ENCODE measurements at places on chromosomes 4 and X. TPM values are rescaled to one million over a fixed set of nuclear protein-coding genes. Genes with fewer than 3 reads are reported as not detected.

The GPRASP2 gene
- 6.2 TPM for total RNA-seq

The MAGEE1 gene
- 4.2 TPM for total RNA-seq

The DUX4 gene
- total RNA-seq, result not detected

The PCDH18 gene
- total RNA-seq, result 0.40 TPM

The IRS4 gene
- not detected for total RNA-seq

The AMTN gene
- total RNA-seq, result not detected

The IRF2 gene
- total RNA-seq, result 34.4 TPM

- H3K4me1 ChIP-seq, result no peaks in the 10 kb centered on the region
- no peaks in the 10 kb centered on the region for H3K36me3 ChIP-seq
- no peaks in the 10 kb centered on the region for H3K27me3 ChIP-seq
- no peak overlapping the region for H3K4me3 ChIP-seq
- no peak for DNase-seq
Measured at GRCh38 chr4:91990726-91991125, 313.0 kb upstream of the GRID2 start.

DNA sequence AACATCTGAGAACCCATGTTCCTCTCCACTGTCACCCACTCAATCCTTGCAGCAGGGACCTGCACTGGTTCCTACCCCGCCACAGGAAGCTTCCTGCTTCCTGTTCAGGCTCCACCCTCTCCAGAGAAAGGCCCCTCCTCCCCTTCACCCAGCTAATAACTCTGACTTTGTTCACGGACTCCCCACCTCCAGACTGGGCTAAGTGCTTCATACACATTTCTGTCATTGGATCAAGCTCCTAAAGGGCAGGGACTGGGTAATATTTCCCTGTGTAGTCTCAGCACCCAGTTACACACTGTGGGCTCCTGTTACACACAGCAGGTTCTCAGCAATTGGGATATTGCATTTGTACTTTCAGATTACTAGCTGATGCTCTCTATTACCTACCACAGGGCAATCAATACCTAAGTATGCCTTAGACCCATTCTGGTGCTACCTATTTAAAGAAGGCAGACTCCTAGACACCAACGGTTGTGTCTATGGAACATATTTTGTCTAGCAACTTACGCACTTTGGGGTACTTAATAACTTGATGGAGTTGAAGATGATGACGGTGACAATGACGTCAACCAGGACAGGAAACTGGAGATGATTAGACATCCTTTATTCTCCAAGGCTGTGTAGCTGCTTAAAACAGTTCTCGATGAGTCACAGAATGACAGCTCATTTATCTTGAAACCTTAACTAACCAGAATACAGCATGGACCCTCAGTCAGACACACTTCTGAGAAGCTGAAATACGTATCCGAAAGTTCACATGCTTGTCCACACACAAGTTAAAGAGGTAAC, 58.1 kb downstream of the MAML3 start:
- peak overlapping the region; percentile 99 for H3K27ac ChIP-seq
- H3K4me3 ChIP-seq, result no peak overlapping the region
- peak; percentile 46 for DNase-seq
- H3K4me1 ChIP-seq, result peaks cover 98% of the 10 kb centered on the region
- no peaks in the 10 kb centered on the region for H3K27me3 ChIP-seq

DNA sequence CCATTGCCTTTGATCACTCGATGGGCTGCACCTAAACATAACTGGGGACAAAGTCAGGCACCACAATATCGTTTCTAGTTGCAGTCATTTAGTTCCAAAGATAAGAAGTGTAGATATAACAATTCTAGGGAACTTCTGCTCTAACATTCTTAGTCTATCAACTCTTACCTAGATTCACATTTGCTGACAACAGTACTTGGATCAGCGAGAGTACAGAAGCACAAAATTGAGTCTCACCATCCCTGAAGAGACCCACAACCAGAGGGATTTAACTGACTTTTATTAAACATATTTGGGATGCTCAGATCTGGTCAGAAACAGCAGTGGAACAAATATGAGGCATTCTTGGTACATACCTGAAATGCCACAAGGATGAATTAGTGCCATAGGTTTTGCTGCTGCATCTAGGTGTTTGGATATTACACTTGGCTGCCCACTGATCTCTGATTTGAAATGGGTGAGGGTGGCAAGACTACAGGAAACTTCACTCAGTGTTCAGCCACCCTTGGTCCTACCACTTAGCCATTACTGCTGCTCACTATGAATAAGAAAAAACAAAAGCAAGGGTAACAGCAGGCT, 28.9 kb upstream of the HUWE1 start:
- H3K4me3 ChIP-seq, result no peak overlapping the region
- H3K27ac ChIP-seq, result peak overlapping the region; percentile 81
- peaks cover 33% of the 10 kb centered on the region for H3K4me1 ChIP-seq
- peak; percentile 74 for DNase-seq
- H3K27me3 ChIP-seq, result no peaks in the 10 kb centered on the region
- H3K36me3 ChIP-seq, result no peaks in the 10 kb centered on the region

- H3K4me1 ChIP-seq, result peaks cover 15% of the 10 kb centered on the region
- peak overlapping the region; percentile 60 for H3K27ac ChIP-seq
- no peaks in the 10 kb centered on the region for H3K36me3 ChIP-seq
- no peaks in the 10 kb centered on the region for H3K27me3 ChIP-seq
- no peak overlapping the region for H3K4me3 ChIP-seq
- DNase-seq, result peak; percentile 25
Measured at GRCh38 chr4:73725985-73726384, 14.4 kb upstream of the CXCL8 start.

- no peaks in the 10 kb centered on the region for H3K27me3 ChIP-seq
- H3K36me3 ChIP-seq, result no peaks in the 10 kb centered on the region
- H3K27ac ChIP-seq, result peak overlapping the region; percentile 47
- no peak for DNase-seq
- peak overlapping the region; percentile 82 for H3K4me3 ChIP-seq
Measured at GRCh38 chr4:1855333-1856070, 454 bp downstream of the LETM1 start.

- no peak for DNase-seq
- no peaks in the 10 kb centered on the region for H3K4me1 ChIP-seq
- H3K36me3 ChIP-seq, result no peaks in the 10 kb centered on the region
- H3K27ac ChIP-seq, result no peak overlapping the region
Measured at GRCh38 chr4:142336251-142336934, 509.7 kb downstream of the INPP4B start.

DNA sequence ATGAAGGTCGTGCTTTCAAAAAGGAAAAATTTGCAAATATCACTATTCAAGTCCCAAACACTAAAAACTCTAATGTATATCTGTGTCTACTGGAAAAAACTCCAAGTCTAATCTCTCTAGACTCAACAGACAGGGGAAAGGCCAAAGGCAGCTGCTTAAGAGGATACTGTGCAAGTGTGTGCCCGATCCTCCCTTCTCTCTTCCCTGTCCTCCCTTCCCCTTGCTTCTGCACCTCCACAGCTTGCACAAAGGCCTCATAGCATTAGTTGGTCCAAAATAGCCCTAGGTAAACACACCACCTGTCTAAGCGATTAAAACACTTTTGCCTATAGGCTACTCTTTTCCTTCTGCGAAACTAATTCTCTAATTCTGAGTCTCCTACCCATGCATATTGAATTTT, 10.6 kb downstream of the C4orf54 start:
- no peaks in the 10 kb centered on the region for H3K4me1 ChIP-seq
- H3K27ac ChIP-seq, result no peak overlapping the region
- DNase-seq, result no peak
- no peak overlapping the region for H3K4me3 ChIP-seq
- H3K36me3 ChIP-seq, result no peaks in the 10 kb centered on the region

GRCh38 chr4:101696276-101697010, 94.1 kb upstream of the BANK1 start:
- peaks cover 12% of the 10 kb centered on the region for H3K4me1 ChIP-seq
- no peak for DNase-seq
- no peak overlapping the region for H3K4me3 ChIP-seq
- H3K27ac ChIP-seq, result no peak overlapping the region
- no peaks in the 10 kb centered on the region for H3K27me3 ChIP-seq

DNA sequence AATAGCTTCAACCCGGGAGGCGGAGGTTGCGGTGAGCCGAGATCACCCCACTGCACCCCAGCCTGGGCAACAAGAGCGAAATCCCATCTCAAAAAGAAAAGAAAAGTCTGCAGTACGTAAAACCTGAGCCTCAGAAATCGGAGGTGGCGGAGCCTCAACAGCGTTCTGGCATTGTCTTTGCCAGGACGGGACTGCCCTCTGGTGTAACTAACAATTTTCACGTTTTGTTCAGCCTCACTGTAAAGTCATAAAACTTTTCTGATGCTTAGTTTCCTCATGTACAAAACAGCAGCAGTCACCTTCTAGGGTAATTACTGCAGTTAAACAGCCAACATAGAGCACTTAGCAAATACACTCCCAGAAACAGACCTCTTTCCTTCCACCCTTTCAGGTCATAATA, 121.7 kb downstream of the RBM47 start:
- peaks cover 32% of the 10 kb centered on the region for H3K4me1 ChIP-seq
- H3K27me3 ChIP-seq, result no peaks in the 10 kb centered on the region
- no peak overlapping the region for H3K27ac ChIP-seq
- H3K36me3 ChIP-seq, result 0 out of 2 replicates have a peak, but pooled peaks cover 13% of the 10 kb centered on the region

DNA sequence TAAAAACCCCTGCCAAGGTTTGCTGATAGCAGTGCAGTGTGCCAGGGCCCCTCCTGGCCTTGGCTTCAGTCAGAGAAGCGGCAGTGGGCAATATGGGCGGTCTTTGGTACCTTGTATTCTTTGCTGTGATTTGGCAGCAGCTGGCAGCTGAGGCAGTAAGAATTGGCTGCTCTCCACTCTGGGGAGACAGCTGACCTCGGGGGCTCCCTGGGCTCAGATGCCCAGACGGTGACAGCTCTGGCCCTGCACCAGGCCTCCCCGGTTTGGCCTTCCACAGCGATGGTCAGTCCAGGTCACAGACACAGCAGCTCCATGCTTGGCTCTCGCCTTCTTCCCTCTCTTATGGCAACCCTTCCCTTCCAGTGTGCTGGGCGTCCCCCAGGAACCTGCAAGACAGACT, 330.9 kb downstream of the BCOR start:
- no peaks in the 10 kb centered on the region for H3K36me3 ChIP-seq
- H3K27me3 ChIP-seq, result no peaks in the 10 kb centered on the region
- DNase-seq, result no peak
- no peak overlapping the region for H3K4me3 ChIP-seq
- H3K4me1 ChIP-seq, result no peaks in the 10 kb centered on the region

DNA sequence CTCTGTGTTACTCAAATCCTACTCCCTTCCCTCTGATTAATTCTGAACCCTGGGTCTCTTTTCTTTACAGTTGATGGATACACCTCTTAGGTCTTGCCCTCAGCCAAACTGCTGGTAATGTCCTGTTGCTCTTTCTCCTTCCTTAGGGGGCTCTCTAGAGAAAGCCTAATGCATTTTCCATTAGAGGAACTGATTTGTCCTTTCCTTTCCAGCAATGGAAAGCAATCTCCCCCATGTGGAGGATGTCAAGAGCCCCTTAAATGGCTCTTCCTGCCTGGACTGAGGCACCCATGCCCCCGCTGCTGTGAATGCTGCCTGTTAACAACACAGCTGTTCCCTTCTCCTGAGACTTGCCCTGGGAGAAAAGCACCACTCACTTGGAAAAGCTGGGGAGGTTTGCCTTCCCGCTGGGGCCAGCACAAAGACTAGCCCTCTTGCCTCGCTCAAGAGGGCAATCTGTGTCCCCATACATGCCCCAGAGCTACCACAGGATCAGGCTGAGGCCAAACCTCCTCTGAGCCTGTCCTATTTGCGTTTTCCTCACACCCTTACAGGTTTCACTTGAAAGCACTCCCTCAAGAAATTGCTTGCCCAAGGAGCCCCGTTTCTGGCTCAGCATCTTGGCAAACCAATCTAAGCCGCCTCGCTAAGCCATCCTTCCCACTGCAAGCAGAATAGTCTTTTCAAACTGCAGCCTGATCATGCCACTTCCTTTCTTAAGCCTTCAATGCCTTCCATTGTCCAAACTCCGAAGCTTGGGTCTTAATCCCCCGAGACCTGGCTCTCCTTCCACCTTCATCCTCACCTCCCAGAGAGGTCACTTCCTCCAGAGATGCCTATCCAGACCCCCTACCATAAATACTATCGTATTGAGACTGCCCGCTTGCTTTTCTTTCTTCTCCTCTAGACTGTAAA, 23.2 kb upstream of the SMIM20 start:
- H3K36me3 ChIP-seq, result no peaks in the 10 kb centered on the region
- DNase-seq, result no peak
- no peaks in the 10 kb centered on the region for H3K4me1 ChIP-seq

DNA sequence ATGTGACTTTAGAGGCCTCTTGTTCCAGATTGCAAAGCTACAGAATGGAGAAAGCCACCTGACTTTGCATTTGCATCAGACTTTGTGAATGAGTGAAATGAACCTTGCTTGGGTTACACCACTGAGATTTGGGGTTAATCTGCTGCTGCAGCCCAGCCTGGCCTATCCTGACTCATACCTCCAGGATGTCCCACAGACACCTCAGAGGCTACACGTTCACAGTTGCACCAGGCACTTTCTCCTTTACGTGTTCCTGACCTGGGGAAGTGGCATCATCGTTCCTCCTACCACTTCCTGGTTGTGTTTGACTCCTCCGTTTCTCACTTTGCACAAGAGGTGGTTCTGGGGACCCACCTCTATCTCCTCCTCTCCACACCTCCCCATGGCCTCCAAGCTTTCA, 9.2 kb upstream of the SORCS2 start:
- peaks cover 4% of the 10 kb centered on the region for H3K27me3 ChIP-seq
- no peak overlapping the region for H3K4me3 ChIP-seq
- H3K36me3 ChIP-seq, result no peaks in the 10 kb centered on the region
- H3K4me1 ChIP-seq, result no peaks in the 10 kb centered on the region
- H3K27ac ChIP-seq, result no peak overlapping the region

- DNase-seq, result peak; percentile 43
- H3K36me3 ChIP-seq, result no peaks in the 10 kb centered on the region
- no peaks in the 10 kb centered on the region for H3K27me3 ChIP-seq
- H3K4me3 ChIP-seq, result no peak overlapping the region
- H3K27ac ChIP-seq, result no peak overlapping the region
Measured at GRCh38 chrX:33434256-33435092, 223.1 kb upstream of the DMD start.

GRCh38 chr4:138851391-138852335, 163.9 kb upstream of the NOCT start:
- no peaks in the 10 kb centered on the region for H3K4me1 ChIP-seq
- no peaks in the 10 kb centered on the region for H3K36me3 ChIP-seq
- no peak overlapping the region for H3K27ac ChIP-seq

DNA sequence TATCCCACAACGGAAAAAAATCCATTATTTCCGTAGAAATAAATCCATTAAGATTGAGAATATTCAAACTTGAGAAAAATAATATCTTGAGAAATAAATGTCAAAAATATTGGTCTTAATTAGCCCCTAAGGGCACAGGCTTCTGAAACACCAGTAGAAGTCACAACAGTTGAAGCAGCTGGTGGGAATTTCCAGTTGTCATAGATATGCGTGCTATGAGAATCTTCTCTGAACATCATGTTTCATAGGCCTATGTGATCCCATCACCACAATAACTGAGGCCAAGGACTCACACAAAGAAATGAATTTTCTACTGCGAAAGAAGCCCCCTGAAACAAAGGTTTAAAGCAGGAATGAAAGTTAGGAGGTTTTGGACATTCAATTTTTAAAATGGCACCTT, 292.0 kb downstream of the DTHD1 start:
- no peaks in the 10 kb centered on the region for H3K27me3 ChIP-seq
- H3K27ac ChIP-seq, result no peak overlapping the region
- no peaks in the 10 kb centered on the region for H3K36me3 ChIP-seq
- H3K4me3 ChIP-seq, result no peak overlapping the region
- no peaks in the 10 kb centered on the region for H3K4me1 ChIP-seq

- no peaks in the 10 kb centered on the region for H3K36me3 ChIP-seq
- no peak for DNase-seq
- peaks cover 21% of the 10 kb centered on the region for H3K4me1 ChIP-seq
- H3K27ac ChIP-seq, result 0 out of 2 replicates have a peak overlapping the region, but pooled peaks have one; percentile 17
Measured at GRCh38 chr4:143421609-143422008, 84.9 kb downstream of the GAB1 start.

GRCh38 chr4:186957952-186958555, 234.4 kb upstream of the FAT1 start:
- no peaks in the 10 kb centered on the region for H3K4me1 ChIP-seq
- H3K36me3 ChIP-seq, result no peaks in the 10 kb centered on the region
- H3K27ac ChIP-seq, result no peak overlapping the region
- DNase-seq, result no peak

Data from PC-9 (cell line).